ENCODE measurements at places on chromosomes 1 and 21. TPM values are rescaled to one million over a fixed set of nuclear protein-coding genes. Genes with fewer than 3 reads are reported as not detected.

DNA sequence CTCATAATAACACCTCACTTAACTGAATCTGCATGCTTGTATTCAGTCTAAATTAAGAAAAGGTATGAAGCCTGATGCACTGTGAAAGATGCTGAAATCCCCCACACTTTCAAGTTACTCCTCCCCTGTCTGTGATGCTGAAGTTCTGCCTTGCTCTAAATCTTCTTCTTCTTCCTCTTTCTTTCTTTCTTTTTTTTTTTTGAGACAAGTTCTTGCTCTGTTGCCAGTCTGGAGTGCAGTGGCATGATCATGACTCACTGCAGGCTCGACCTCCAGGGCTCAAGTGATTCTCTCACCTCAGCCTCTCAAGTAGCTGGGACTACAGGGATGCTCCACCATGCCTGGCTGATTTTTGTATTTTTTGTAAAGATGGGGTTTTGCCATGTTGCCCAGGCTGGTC is 231.0 kb upstream of the B3GALT2 start:
- H3K27ac ChIP-seq = peak overlapping the region; percentile 14
- no peaks in the 10 kb centered on the region for H3K36me3 ChIP-seq
- H3K27me3 ChIP-seq = no peaks in the 10 kb centered on the region

DNA sequence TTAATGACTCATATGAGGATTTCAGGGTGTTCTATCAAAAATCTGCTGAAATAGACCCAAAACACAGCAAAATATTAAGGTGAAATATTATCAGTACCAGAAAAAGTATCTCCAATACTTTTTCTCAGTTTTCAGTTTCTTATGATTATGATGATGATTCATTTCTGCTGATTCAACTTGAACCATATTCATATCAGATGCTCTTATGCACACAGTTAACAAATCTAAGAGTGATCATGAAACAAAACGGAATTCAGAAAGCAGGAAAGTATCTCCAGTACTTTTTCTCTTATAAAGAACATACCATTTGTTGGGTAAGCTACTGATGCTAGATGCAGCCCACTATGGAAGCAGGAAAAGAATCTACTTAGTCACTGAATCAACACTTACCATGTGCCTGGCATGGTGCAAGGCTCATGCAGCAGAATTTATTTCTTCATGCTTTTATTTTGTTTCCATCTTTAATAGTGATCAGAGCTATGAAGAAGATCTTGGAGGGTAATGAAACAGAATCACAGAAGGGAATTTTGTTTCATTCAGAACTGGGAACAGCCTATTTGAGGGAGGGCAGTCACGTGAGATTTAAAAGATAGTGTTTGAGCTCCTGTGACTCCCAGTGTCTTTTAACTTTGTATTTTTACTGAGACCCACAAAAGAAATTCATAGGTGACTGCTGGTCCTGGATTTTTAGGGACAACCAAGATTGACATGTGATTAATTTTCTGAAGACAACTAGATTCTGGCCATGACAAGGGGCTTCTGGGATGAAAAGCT is 480.6 kb downstream of the SETD4 start:
- H3K4me1 ChIP-seq = peaks cover 74% of the 10 kb centered on the region
- H3K27me3 ChIP-seq = peaks cover 2% of the 10 kb centered on the region
- no peak overlapping the region for H3K4me3 ChIP-seq
- H3K27ac ChIP-seq = no peak overlapping the region

Gene CASZ1
- 0.51 TPM for total RNA-seq

- H3K36me3 ChIP-seq = peaks cover 5% of the 10 kb centered on the region
- H3K4me3 ChIP-seq = peak overlapping the region; percentile 78
- DNase-seq = peak; percentile 38
- H3K4me1 ChIP-seq = peaks cover 81% of the 10 kb centered on the region
Observed at GRCh38 chr1:109391157-109391556, 6.6 kb downstream of the SORT1 start.

- peak; percentile 93 for DNase-seq
- H3K4me1 ChIP-seq = peaks cover 39% of the 10 kb centered on the region
- H3K27me3 ChIP-seq = no peaks in the 10 kb centered on the region
- H3K27ac ChIP-seq = peak overlapping the region; percentile 93
Observed at GRCh38 chr1:64223329-64224151, 20.1 kb downstream of the UBE2U start.

DNA sequence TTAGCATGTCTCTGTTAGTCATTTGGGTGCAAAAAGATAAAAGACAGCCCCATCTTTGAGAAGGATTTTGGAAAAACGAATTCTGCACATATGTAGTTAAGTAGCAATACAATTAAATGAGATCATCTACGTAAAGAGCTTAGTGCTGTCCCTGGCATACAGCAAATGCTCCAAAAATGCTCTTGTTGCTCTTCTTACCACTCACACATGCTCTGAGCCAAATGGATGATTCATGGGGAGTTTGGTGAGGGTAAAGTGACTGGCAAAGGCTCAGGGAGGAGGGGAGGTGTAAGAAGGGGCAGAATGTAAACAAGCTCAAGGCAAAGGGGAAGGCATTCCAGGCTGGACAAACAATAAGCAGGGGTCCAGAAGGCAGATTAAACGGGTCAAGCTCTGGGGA is 191.9 kb downstream of the AK5 start:
- H3K4me1 ChIP-seq = peaks cover 37% of the 10 kb centered on the region
- H3K27ac ChIP-seq = peak overlapping the region; percentile 88
- DNase-seq = peak; percentile 86

Gene ARMH1
- 0.73 TPM for total RNA-seq

GRCh38 chr1:183913567-183913993 is 108.7 kb downstream of the RGL1 start:
- DNase-seq = peak; percentile 38
- peak overlapping the region; percentile 64 for H3K27ac ChIP-seq

- H3K27me3 ChIP-seq = peaks cover 2% of the 10 kb centered on the region
- H3K4me1 ChIP-seq = no peaks in the 10 kb centered on the region
- peaks cover 35% of the 10 kb centered on the region for H3K36me3 ChIP-seq
- H3K4me3 ChIP-seq = no peak overlapping the region
- H3K27ac ChIP-seq = no peak overlapping the region
Observed at GRCh38 chr1:229461032-229461668, 27.3 kb upstream of the ACTA1 start.

GRCh38 chr1:55447488-55447887 is 232.3 kb upstream of the USP24 start:
- no peak for DNase-seq
- peaks cover 70% of the 10 kb centered on the region for H3K4me1 ChIP-seq
- H3K36me3 ChIP-seq = peaks cover 5% of the 10 kb centered on the region
- H3K4me3 ChIP-seq = no peak overlapping the region

Data from HFFc6 (cell line).